ENCODE measurements at places on chromosomes 13 and 19.

- peak; percentile 74 for DNase-seq
These were observed 15.3 kb downstream of the ZBTB7A start for GRCh38 chr19:4051175-4052101.

GRCh38 chr13:44785401-44785800, 203.9 kb downstream of the NUFIP1 start:
- DNase-seq, result no peak

DNA sequence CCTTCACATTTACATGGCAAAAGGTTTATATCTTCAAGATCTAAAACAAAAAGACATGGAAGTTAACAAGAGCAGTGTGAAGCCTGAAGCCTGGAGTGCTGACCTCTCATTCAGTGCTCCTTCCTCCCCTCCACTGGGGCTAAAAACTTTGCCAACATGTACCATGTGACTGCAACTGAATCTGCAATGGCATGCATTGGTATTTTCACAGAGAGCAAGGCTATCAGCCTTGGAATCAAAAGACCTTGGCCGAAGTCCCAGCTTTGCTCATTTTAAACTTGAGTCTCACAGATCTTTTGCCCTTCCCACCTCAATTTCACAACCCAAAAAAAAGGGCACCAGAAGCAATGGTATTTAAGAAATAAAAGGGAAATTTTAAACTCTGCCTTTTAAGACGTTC, 325.1 kb downstream of the DCT start:
- no peak for DNase-seq

DNA sequence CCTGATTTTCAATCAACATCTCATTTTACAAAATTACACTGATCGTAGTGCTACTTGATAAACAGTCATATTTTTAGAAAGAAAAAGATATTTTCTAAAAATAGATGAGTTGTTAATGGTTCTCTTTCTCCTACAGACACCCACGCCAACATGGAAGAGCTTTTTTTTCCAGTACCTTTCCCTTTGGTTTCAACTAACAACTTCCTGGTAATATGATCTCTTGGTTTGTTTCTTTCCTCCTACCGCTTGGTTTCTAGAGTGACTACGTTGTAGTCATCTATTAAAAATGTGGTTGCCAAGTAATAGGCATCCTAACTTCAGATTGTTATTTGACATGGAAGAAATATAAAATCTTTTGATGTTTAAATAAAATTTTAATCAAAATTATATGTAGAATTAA, 189.0 kb downstream of the LACC1 start:
- DNase-seq, result peak; percentile 90

DNA sequence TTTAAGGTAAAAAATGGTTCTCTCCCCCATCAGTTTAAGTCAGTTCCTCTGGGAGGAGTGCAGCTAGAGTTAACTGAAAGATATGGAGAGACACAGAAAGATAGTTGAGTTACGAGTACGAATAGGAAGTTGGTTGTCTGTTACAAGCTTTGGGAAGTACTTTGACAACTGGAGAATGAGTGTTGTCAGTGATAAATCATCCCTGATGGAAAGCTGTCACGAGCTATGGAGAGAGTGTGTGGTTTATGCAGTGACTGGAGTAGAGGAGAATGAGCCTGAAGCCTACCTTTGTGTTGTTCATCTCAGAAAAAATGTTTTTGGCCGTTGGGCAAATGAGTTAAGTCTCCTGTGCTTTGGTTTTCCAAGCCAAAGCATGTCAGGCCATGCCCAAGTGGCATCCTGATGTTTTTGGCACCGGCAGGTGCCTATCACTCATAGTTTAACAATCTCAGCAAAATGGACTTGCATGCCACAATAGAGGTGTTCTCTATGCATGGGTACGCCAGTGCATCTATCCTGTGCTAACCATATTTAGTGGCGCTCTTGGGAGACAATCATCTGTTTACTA, 350.2 kb downstream of the IRS2 start:
- no peak for DNase-seq

DNA sequence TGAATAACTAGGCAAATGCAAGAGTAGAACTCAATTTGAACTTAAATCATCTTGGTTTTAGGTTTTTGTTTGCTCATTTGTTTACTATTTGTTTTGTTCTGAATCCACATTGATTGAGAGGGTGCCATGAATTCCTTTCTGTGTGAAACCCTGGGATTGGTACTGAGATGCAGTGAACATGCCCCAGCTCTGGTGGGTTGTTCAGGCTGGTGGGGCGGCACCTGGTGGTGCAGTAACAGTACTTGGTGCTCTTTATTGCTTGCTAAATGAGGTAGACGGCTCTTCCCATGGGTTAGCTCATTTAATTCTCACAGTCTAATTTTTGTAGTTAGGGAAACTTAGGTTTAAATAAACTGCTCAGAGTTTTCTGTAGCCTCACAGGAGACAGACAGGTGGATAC, 48.4 kb downstream of the WASF3 start:
- peak; percentile 6 for DNase-seq

DNA sequence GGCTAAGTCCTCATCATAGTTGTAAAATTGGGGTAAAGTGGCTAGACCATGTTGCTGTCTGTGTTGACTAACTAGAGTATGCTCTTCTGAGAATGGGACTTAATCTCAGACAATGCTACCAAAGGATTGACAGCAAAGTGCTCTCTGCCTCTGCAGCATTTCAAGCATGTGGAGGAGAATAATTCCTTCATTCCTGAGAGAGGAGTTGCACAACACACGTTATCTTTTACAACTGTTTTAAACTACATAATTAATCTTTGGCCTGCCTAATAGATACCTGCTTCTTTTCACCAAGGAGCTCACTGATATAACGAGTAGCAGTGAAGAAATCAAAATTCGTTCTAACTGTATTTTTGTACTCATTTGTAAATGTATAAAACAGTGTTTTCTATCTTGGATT, 2172.2 kb downstream of the PCDH9 start:
- DNase-seq, result no peak

- peak; percentile 85 for DNase-seq
These were observed 114.0 kb downstream of the UQCRFS1 start for GRCh38 chr19:29098863-29099481.

DNA sequence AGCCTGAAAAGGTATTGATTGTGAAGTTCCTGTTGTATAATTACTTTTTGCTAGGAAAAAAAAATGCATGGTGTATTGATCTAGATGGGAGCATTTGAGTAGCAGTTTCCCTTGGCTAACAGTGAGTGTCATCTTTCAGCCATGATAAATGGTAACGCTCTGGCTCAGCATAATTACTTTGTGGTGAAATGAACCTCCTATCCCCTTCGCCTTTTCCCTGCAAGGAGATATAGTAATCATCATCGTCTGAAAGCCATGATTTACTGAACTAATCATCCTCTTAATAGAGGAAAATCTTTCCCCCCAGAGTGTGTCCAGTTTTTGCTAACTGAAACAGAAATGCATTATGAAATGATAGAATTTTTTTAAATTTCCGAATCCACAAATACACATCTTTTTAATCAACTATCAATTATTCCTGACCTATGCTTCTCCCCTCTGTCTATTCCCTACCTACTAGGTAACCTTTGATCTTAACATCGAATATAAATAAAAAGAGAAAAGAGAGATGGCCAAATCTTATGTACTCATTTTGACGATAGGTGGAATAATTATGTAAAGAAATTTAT, 88.7 kb downstream of the MAB21L1 start:
- DNase-seq, result no peak

Measured in HT1080 (cell line).